ENCODE measurements at places on chromosomes 5 and 9.

DNA sequence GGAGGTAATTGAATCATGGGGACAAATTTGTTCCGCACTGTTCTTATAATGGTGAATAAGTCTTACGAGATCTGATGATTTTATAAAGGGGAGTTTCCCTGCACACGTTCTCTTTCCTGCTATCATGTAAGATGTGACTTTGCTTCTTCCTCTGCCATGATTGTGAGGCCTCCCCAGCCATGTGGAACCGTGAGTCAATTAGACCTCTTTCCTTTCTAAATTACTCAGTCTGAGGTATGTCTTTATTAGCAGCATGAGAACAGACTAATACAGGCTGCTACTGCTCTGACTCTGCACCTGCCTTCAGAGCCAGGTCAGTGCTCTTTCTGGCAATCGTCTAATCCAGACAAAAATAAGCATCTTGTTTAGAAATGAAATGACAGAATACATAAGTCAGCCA lies 479.2 kb upstream of the TUSC1 start:
- no peak for DNase-seq

- DNase-seq: no peak
These were observed 15.3 kb upstream of the GRXCR2 start for GRCh38 chr5:145887976-145888574.

- DNase-seq: no peak
These were observed 12.6 kb downstream of the ZNF462 start for GRCh38 chr9:106875529-106875928.

GRCh38 chr9:78879324-78880100 lies 582.6 kb downstream of the PSAT1 start:
- no peak for DNase-seq

DNA sequence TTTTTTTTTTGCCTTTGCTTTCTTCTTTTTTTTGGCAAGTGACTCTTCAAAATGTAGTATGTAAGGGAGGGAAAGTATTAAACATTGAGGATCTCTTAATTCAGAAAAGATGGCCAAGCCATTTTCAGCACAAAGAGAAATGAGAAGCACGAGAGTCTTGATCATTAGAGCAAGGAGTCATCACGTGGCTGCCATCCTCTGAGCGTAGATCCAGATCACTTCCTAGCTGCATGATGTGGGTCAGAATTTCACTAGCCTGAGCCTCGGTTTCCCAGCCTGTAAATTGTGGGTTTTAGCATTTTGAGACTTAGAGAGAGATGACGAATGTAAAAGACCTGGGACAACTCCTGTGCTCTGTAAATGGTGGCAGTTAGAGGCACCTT lies 312.9 kb downstream of the ARHGEF28 start:
- no peak for DNase-seq

DNA sequence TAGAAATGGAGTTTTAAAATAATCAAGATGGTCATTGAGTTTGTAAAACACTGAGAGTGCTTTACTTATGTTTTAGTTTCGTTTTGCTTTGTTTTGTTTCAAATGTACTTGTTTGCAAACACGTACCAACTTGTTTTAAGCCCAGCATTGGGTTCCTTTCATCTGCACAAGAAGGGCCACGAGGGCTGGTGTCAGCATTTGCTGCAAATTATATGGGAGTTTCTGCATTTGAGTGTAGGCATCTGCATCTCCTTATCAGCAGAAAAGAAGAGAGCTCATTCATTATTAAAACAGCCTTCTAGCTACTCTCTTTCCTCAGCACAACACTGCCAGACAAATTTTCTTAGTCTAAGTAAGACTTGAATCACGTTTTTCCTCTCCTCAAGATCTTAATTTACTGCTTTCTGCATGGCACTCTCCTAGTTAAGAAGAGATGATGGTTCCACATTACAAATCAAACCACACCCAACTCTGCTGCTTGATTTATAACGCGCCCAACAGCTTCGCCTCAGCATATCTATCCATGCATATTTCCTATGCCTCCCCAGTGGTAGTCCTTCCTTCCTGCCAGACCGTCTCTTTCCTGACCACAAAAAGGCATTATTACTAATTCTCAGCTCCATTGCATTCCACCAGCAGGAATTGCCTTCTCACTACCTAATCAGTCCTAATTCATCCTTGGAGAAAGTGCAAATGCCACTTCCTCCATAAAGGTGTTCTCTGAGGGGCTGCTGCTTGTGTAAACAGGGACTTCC lies 95.2 kb upstream of the CAST start:
- DNase-seq: no peak

DNA sequence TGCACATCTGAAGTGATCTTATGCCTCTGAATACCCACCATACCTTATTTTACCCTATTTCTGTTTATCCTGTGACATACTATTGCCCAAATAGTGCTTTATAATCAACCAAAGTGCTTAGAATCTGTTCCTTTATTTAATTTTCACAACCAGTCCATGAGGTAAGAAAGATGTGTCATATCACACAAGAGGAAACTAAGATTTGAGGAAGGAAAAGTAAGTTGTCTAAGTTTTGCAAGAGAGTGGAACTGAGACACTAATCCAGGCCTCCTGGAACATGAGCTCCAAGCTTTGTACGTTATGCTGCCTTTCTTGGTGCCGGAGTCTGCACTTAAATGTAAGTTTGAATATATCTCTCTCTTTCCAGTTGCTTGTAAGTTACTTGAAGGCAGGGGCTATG lies 17.2 kb downstream of the KDM3B start:
- DNase-seq: no peak
